Stimulated activated CD4-positive, alpha-beta T cell treated with anti-CD3 and anti-CD28 coated beads, TNF-alpha, amount 100 ng/mL, for 48 hours (primary cell): ENCODE measurements at places on chromosomes 7 and 10.

DNA sequence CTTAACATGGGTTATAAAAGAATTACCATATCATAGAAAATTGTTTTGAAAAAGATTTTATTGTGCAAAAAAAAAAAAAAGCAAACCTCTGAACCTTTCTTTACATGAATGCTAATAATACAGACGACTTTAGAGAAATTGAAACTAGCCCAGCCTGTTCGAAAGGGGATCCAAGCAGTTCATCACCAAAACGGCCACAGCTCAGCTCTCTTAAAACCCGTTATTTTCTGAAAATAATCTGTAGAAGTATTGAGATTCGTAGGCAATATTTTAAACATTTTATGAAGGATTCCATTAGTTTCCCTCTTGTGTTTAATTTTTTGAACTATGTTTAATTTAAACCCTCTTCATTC is 9.9 kb upstream of the GSAP start:
- no peak for DNase-seq

DNA sequence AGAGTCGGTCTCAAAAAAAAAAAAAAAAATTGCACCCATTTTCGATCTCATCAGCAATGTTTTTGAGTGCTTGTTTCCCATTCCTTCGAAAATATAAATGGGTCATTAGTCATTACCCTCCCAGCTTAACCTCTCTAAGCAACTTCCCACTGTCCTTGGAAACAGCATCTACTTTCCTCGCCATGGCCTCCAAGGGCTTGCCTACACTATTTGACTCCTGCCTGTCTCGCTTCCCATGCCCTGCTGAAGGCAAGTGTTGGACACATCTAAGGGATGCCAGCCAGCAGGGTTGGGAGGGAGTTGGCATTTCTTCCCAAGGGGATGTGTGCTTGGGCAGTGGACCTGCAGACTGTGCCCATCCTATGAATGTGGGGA is 12.7 kb upstream of the RHBDD2 start:
- DNase-seq, result no peak

GRCh38 chr7:92303761-92304160 is 58.0 kb downstream of the ANKIB1 start:
- no peak for DNase-seq

DNA sequence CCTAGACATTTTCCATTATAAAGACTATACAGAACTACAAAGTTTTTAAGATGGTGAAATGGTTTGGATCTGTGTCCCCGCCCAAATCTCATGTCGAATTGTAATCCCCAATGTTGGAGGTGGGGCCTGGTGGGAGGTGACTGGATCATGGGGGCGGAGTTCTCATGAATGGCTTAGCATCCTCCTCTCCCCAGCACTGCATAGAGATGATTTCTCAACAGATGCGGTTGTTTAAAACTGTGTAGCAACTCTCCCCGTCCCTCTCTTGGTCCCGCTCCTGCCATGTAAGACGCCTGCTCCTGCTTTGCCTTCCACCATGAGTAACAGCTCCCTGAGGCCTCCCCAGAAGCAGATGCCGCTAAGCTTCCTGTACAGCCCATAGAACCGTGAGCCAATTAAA is 1.6 kb downstream of the FAM133B start:
- DNase-seq, result no peak

DNA sequence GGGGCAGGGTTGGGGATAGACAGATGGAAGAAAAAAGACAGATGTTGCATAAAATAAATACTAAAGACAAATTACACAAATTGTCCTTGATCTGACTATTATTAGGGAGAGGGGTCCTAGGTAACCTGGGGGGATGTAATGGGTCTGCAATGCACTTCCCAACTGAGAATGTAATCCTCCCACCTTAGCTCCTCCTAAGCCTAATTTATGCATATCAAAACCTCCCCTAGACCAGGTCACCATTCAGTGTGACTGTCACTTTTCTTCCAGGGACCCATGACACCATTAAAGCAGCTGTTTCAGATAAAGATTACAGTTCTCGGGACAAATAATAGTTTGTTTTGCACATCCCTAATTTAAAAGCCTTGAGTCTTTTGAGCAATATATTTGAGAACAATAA is 133.9 kb upstream of the FEZF1 start:
- no peak for DNase-seq

GRCh38 chr10:73167458-73167782 is 388 bp downstream of the ECD start:
- no peak for DNase-seq

- DNase-seq, result no peak
Observed at GRCh38 chr7:467393-467828, 52.2 kb downstream of the PDGFA start.

DNA sequence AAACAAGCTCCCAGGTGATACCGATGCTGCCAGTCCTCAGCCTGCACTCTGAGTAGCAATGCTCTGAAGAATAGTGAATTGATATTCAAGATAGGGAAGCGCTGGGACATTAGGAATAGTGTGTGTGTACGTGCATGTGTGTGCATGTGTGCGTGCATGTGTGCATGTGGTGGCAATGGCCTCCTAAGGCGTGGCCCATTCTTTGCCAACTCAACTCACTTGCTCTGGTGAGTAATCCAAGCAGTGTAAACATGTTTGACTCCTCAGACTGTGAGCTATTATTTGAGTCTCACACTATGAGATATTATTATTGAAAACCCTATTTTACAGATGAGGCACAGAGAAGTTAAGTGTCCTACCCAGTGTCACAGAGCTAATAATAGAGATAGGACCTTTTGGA is 186.6 kb downstream of the RAB11FIP2 start:
- no peak for DNase-seq

- no peak for DNase-seq
Observed at GRCh38 chr10:45091968-45092367, 91.2 kb downstream of the ZNF22 start.

DNA sequence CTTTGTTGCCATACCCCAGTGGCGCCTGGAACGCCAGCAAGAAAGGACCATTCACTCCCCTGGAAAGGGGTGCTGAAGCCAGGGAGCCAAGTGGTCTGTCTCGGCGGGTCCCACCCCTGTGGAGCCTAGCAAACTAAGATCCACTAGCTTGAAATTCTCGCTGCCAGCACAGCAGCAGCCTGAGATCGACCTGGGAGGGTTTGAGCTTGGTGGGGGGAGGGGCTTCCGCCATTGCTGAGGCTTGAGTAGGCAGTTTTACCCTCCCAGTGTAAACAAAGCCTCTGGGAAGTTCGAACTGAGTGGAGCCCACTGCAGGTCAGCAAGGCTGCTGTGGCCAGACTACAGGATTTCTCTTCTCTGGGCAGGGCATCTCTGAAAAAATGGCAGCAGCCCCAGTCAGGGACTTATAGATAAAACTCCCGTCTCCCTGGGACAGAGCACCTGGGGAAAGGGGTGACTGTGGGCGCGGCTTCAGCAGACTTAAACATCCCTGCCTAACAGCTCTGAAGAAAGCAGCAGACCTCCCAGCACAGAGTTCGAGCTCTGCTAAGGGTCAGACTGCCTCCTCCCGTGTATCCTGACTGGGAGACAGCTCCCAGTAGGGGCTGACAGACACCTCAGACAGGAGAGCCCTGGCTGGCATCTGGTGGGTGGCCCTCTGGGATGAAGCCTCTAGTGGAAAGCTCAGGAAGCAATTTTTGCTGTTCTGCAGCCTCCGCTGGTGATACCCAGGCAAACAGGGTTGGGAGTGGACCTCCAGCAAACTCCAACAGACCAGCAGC is 281.1 kb upstream of the SP4 start:
- no peak for DNase-seq
